ENCODE measurements at places on chromosomes 5 and 9.

DNA sequence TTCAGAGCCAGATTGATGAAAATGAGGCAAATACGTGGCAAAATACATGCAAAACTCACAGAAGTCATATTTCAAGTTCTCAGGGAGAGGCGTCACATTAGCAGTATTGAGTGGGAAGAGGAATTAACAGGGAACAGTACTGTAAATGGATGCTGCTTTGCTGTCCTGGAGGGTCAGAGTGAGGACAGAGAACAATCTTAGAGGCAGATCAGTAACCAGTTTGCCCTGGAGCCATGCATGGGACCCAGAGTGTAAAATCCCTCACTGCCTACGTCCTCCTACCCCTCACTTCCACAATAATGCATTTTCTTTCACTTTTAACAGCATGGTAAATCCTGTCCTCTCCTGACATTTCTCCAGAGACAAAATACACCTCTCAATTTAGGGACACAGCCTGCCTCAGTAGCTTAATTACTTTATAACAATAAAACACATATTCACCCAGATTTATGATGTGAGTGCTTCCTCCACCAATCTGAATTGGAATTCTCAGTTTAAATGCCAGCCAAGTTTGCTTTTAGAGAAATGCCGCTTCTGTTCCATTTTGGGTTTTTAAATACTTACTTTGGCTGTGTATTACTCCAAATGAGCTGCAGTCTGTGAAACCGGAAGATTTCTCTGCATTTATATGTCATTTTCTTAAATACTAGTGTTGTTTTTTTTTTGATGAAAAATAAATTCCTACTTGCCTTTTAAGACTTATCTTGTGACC lies 70.0 kb downstream of the LMNB1 start:
- no peak for DNase-seq

- no peak for DNase-seq
Observed at GRCh38 chr5:34447424-34447823, 208.7 kb upstream of the RAI14 start.

GRCh38 chr5:32311404-32312196 lies 1.1 kb downstream of the MTMR12 start:
- DNase-seq, result no peak

DNA sequence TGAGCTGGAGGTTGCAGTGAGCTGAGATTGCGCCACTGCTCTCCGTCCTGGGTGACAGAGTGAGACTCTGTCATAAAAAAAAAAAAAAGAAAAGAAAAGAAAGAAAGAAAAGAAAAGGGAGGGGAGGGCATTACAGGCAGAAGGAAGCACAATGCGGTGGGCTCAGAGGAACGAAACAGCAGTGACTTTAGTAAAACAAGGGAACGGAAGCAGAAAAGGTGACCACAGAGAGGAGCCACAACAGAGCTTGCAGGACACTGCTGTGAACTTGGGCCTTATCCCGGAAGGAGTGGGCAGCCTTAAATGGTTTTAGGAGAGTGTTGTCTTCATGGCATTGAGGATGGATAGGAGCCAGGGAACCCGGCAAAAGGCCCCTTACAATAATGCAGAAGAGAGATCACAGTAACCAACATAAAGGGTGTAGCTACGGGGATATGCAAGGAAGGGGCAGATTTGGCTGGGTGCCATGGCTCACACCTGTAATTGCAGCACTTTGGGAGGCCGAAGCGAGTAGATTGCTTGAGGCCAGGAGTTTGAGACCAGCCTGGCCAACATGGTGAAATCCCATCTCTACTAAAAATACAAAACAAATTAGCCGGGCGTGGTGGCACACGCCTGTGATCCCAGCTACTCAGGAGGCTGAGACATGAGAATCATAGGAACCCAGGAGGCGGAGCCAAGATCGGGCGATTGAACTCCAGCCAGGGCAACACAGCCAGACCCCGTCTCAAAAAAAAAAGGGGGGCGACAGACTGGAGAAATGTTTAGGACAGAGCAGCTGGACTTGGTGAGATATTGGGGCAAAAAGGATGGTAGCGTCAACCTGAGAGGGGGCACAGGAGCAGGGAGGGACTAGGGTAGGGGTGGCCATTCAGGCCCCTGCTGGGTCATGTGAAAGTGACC lies 83.9 kb upstream of the ZBTB43 start:
- DNase-seq, result no peak

DNA sequence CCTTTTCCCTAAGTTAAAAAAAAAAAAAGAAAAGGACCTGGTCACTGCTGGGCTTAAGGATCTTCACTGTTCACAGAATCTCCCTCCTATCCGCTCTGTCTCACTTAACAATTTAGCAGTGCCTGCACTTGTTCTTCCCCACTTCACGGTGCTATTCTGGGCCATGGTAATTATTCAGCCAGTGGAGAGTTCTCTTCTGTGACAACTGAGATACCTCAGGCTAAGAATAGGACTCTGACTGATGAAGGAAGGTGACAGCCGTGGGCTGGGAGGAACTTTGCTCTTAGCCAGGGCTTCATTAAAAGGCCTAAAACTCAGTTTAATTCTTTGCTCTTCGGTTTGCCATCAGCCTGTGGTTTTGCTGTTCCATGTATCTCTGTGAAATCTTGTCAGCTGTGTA lies 51.9 kb upstream of the ENTREP1 start:
- DNase-seq, result no peak

GRCh38 chr9:131880833-131881583 lies 141.1 kb upstream of the RAPGEF1 start:
- no peak for DNase-seq

GRCh38 chr9:35606726-35607125 lies 1.7 kb downstream of the TESK1 start:
- no peak for DNase-seq
